ENCODE measurements at places on chromosomes 7 and 10.

DNA sequence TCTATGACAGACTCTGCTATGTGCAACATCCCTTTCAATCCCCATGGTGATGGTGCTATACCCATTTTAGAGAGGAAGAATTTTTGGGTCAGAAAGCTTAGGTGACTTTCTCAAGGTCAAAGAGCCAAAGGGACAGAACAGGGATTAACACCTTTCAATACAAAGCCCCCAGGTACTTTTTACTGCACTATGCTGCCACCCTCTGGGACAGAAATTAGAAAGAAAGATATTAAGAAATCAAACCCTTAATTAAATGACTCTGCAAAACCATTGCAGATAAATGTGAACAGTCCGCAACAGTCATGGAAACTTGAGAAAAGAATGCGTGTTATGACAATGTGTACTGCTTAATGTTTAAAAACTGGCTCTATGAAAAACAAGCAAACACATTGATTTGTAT is 673.7 kb downstream of the MAGI2 start:
- no peak for DNase-seq

- no peak for DNase-seq
These were observed 228.4 kb upstream of the DGKB start for GRCh38 chr7:15130666-15131541.

GRCh38 chr7:92731335-92732063 is 104.9 kb downstream of the CDK6 start:
- no peak for DNase-seq

GRCh38 chr7:41367967-41368882 is 334.7 kb downstream of the INHBA start:
- DNase-seq: no peak

DNA sequence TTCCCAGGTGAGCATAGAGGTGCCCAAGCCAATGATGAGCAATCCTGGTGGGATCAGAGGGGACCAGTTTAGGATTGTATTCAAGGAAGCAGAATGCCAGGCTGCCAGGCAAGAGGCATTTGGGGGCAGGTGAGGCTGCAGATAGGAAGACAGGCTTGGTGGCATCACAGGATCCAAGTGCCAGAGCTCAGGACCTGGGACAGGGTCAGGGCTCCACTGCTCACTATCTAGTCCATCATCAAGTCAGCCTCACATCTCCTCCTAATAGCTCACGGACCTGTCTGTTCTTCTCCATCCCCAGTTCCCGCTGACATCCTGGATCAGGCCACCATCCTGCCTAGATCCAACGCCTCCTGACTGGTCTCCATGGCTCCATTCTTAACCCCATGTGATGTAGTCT is 47.6 kb downstream of the CYP26A1 start:
- no peak for DNase-seq

DNA sequence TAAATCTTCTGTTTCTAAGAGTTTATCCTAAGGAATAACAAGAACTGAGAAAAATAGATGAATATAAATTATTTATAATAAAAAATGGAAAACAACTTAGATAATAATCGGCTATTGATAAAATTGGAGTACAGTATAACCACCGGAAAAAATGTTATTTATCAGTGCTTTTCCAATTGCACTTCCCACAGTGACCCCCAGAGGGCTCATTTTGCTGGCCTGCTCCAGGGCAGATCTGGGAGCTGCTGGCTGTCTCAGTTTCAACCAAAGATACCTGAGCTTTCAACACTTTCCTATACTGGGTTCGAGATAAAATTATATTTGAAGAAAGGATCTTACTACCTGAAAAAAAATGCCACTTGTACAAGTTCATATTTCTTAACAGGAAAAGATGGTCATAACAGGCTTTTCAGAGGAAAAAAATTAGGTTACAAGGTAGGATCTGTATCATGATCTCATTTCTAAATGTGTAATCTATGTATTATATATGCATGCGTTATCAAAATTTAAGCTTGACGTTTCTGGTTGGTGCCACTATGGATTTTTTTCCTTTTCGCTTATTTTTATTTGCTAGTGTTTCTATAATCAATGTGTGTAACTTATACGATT is 165.7 kb downstream of the NPSR1 start:
- no peak for DNase-seq

DNA sequence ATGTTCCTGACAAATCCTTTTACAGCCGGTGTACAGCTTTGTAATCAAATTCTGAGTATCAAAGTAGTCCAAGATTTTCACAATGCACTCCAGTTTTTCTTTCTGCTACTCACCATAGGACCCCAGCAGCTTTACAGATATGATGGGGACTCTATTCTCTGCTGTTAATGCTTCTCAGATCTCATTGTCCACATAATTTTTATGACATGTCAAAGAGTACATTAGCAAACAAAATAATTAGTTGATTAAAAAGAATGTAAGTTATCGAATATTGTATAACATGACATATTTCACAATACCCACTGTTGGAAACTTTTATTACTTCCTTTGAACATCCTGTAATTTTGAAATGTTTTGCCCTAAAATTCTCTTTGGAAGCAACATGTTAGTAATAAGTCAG is 81.4 kb upstream of the KIAA1217 start:
- no peak for DNase-seq

DNA sequence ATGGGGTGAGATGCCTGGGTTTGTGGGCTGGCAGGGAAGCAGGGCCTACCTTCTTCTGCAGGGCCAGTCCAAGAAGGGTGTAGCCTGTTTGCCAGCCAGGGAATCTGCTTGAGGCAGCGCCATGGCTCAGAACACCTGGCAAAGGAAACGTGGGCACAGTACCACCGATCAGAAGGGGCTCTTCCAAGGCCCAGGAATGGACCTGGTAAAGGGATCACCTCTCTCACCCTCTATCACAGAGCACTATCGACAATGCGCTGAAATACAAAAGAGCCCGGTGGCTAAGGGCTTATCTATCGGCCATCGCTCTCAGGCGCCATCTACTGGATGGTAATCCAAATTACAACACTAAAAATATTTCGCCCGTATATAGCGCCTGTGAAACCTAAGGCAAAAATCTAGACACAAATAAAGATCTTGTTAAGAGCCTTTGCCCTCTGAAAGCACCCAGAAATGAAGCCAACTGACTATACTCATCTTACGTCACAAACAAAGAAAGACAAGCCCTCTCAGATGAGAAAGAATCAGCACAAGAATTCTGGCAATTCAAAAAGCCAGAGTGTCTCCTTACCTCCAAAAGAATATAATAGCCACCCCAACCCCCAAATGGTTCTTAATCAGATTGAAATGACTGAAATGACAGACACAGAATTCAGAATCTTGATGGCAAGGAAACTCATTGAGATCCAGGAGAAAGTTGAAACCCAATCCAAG is 217.8 kb upstream of the HPS1 start:
- no peak for DNase-seq

DNA sequence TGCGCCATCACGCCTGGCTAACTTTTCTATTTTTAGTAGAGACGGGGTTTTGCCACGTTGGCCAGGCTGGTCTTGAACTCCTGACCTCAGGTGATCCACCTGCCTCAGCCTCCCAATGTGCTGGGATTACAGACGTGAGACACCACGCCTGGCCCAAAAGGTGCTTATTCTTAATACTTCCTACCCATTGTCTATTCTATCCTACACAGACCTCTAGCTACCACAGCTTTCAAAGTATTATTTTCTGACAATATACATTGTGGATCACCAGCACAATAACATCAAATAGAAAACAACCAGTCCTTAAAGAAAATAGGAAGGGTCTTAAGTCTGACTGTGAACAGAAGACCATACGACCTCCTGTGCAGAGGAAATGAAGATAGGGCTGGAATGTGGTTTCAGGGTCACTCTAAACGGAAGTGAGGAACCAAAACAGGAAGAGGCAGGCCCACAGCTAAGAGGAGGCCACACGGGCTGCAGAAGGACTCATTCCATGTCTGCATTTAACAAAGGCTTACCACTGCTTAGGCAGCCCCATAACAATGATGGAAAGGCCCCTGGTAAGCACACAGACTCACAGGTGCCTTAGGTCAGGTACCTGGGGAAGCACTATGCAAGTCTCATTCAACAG is 115.2 kb downstream of the ZFAND4 start:
- DNase-seq: no peak

DNA sequence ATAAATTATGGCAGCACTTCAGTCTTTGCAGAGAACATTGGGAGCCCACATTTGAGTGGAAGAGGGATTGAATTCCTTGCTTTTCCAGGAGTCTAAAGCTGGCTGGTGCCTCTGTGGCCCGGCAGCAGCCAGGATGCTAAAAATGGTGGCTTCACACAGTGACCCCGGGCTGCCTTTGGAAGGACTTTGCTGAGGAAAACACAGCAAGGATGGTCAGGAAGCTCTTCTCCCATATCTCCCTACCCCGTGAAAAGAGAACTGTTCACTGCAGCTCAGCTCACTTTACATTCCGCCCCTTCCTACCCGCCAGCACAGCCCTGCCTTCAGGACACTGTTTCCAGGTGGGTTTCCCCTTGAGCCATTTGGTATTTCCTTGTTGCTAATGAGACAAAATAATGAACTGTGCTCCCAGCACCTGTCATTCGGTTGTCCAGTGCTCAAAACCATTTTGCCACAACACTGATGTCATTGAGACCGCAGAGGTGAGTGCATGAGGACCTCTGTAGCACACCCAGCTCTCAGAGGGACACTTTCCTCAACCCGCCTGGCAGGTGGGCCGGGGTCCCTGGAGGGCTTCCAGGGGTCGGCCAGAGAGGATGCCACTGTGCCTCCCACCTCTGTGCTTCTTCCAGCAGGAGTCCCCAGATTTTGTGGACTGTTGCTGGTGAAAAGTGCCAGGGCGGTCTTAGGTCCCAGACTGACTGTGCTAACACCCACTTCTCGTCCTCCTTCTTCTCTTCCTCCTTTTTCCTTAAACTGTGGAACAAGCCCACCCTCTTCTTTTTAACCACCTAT is 255.7 kb upstream of the PPP2R2D start:
- DNase-seq: no peak

GRCh38 chr7:99143521-99143852 is 421 bp downstream of the SMURF1 start:
- DNase-seq: no peak

DNA sequence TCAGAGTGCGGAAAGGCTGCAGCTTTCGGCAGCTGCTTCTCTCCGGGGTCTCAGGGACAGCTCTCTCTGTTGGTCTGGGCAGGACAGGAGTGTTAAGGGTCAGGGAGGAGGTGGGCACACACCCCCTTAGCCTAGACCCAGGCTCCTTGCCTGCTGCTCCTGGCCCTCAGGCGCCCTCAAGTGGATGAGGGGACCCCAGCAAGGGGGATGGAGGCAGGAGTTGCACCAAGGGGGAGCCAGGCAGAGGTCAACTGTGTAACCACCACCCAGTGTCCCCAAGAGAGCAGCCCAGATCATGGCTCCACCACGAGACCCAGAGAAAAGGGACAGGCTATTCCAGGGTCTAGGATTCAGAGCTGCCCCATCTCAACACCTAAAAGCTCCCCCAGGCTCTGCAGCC is 26.9 kb downstream of the SPOCK2 start:
- no peak for DNase-seq

- no peak for DNase-seq
These were observed 38.6 kb upstream of the SH2D4B start for GRCh38 chr10:80498833-80499741.

DNA sequence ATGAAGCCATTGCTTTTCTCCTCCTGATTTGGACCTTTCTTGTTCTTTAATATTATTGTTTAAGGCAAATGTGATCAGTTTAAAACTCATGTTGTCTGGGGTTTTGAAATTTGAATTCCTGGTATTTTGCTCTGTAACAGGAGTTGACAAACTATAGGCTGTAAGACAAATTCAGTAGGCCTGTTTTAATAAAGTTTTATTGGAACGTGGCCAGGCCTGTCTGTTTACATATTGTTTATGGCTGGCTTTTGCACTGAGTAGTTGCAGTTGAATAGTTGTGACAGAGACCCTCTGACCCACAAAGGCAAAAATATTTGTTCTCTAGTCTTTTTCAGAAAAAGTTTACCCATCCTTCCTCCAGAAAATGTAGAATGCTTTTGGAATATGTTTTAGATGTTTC is 29.8 kb downstream of the STARD3NL start:
- no peak for DNase-seq

DNA sequence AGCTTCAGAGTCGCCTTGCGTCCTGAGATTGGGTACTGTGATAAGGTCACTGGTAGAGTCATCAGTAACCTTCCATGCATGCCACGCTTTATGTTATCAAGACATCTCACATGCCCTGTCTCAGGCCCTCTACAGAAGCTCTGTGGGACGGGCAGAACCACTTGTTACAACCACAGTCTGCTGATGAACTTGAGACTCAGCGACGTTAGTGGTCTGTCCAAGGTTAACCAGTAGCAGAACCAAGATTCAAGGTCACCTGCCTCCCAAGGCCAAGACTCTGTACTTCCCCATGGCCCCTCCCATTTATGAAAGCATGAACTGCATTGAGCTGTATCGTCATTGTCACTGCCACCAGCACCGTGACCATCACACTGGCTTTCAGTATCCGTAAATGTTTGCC is 15.0 kb downstream of the IQCE start:
- DNase-seq: no peak

DNA sequence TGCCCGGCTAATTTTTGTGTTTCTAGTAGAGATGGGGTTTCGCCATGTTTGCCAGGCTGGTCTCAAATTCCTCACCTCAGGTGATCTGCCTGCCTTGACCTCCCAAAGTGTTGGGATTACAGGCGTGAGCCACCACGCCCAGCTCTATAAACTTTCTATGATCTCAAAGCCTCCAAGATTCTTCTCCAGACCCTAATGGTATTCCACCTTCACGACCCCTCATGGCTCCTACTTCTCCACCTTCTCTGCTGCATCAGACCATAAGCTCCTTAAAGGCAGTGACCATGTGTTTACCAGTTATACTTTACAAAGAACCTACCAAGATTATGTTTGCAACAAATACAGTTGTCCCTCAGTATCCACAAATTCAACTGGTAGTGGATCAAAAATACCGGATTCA is 10.1 kb upstream of the BAZ1B start:
- DNase-seq: no peak

DNA sequence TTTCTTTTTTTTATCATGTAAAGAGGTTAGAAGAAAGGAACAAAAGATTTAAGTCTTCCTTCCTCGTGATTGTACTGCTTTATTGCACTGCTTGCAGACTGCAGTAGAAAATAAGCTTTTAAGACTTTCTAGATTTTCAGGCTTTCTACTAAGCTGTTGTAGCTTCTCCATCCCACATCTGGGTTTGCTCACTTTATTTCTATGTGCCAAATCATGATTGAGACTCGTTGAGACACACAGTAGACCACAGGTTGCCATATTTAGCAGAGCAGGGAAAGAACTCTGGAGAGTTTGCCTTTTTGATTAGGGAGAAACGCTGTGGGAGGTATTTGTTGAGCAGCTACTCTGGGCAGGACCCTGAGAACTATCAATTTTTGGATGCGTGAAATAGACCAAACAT is 89.2 kb upstream of the BTBD16 start:
- no peak for DNase-seq

DNA sequence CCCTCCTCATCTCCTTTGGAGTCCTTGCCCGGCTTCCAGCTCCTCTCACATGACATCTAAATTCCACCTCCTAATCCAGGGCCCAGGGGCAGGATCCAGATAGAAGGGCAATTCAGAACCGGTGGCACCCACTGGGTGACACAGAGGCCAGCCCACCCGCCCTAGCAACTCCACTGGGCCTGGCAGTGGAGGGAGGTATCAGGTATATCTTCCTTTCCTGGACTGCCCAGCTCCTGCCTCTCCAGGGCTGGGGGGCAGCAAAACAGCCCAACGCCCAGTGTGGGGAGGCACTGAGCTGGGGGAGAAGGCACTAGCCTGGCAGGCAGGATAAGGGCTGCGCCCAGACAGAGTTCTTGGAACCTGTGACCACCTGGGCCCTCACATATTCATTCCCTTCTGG is 10.4 kb upstream of the TRIM8 start:
- DNase-seq: no peak

- DNase-seq: peak; percentile 44
These were observed 64.6 kb downstream of the COL13A1 start for GRCh38 chr10:69866246-69866687.

GRCh38 chr10:49679480-49679893 is at the start of gene C10orf53:
Gene C10orf53 (plus strand): TSS chr10:49679651. CDS start chr10:49679698, 47 bp downstream.
- no peak for DNase-seq
